ENCODE measurements at places on chromosomes 7 and 10.

GRCh38 chr7:87984088-87984487 lies 50.0 kb downstream of the ADAM22 start:
- no peak for DNase-seq

- no peak for DNase-seq
Observed at GRCh38 chr7:51366172-51366728, 49.6 kb upstream of the COBL start.

GRCh38 chr10:77533887-77534278 lies 103.7 kb downstream of the KCNMA1 start:
- DNase-seq = no peak

GRCh38 chr7:66150471-66150870 lies 35.8 kb downstream of the CRCP start:
- DNase-seq = no peak

GRCh38 chr7:2051707-2052656 lies 180.8 kb downstream of the MAD1L1 start:
- no peak for DNase-seq

DNA sequence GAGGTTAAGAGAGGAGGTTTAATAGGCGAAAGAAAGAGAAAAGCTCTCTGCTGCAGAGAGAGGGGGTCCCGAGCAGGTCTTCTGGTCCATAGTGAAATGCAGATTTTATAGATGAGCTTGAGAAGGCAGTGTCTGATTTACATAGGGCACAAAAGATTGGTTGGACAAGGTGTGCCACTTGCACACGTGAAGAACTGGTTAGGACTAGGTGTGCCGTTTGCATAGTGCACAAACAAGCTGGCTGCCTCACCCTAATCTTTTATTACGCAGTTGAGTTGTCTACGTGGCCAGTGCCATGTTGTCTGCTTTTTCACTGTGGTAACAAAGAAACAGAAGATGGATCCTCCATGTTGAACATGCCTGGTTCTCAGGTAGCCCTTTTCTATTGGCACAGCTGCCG lies 82.6 kb downstream of the AMPH start:
- DNase-seq = no peak

DNA sequence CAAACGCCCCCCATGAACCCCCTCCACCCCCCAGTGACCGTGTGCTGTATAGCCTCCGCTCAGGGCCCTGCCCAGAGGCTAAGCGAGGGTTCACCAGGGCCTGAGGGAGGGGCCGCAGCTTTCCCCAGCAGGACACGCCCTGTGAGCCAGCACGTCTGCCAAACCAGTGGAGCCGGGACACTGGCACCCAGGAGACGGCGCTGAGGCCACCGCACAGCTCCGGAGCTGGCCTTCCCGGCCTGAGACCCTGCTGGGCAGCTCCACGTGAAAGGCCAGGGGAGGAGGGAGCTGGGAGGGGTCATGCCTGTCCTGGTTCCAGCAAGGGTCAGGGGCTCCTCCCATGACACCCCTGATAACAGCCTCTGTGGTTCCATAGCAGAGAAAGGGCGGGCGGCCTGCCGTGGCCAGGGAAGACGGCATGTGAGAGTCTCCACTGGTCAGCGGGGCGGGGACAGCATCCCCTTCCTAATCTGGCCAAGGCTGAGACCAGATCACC lies 278.3 kb downstream of the ELFN1 start:
- DNase-seq = no peak

DNA sequence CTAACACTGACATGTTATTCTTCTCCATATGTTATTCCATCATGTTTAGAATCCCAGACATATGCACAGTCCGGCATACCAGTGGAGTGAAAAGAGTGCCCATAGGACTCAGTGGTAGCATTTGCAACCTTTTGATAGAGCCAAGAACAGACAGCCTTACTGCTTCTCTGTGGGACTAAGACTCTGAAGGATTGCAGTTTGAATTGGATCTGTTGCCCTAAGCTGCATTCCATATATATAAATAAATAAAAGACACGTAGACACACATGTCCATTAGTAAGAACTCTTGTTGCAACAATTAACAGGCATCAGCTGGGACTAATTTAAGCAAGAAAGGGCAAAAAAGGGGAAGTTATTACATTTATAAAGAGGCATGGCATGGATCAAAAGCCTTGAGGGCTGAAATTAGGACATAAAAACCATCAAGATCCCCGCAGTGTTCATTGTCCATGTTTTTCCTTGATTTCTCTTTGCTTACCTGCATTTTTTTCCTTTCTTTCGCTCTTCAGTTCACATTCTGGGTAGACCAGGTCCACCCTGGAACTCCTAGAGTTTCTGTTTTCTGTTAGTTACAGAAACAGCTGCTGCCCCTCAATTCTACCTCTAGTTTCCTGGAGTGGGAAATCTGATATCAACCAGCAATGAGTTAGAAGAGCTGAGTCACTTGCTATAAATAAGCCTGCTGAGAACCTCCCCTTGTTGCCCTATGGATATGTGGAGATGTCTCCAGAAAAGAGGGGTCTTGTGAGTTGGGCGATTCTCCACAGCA lies 132.4 kb downstream of the SORCS1 start:
- peak; percentile 88 for DNase-seq

DNA sequence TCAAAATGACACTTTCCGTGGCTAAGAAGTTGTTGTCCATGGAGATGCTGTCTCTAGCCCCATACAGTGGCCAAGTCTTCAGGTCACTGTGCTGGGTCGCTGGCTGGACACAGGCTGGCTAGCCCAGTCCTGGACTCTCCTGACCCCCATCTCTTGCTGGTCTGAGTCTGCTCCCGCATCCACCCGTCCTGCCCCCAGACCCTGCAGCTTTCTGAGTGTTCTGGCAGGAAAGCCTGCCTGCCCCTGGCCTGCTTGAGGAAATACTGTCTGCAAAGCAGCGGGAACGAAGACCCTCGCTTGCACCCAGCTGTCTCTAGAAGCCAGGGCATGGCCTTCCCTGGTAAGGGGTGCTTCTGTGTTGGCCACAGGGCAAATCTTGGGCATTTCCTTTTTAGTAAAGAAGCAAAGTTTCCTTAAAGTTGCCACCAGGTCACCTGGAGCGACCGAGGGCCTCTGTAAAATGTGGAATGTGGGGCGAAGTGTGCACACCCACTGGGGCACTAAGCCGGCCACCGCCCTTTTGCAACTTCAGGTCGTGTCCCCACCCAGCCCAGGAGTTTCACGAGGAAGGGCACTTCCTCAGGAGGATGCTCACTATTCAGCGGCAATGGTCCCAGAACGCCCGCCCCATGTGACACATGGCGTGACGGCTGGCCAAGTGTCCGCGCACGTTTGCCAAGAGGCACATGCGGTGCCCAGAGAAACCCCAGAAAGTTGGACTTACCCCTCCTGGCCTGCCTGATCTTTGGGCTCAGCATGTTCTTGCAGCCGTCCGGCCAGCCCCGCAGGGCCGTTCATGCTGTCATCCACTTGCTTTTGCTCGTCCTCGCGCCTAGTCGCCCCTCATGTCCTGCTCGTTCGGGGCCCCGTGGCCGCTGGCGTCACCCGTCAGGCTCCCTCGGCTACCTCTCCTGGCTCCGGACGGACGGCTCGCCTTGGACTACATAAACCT lies 558 bp downstream of the ARHGAP22 start:
- DNase-seq = no peak

DNA sequence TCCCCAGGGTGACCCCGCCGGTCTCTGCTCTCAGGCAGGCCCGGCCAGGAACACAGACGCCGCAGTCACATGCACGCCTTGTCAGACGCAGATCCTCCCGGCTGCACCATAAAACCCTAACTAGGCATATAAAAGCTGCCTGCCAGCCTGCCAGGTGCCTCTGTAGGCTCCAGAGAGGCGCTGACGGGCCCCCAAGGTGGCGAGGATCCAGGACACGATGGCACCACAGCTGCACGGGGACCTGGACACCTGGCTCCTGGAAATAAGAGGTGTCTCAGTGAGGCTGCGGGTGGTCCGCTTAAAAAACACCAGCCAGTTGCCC lies 21.9 kb upstream of the GDF10 start:
- DNase-seq = no peak

GRCh38 chr10:112275512-112276245 lies 7.5 kb upstream of the TECTB start:
- DNase-seq = no peak

DNA sequence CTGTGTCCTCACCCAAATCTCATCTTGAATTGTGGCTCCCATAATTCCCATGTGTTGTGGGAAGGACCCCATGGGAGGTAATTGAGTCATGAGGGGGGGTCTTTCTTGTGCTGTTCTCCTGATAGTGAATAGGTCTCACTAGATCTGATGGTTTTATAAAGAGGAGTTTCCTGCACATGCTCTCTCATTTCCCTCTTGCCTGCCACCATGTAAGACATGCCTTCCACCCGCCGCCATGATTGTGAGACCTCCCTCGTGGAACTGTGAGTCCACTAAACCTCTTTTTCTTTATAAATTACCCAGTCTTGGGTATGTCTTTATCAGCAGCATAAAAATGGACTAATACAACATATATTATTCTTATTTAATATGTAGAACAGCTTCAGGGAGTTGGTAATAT lies 29.0 kb upstream of the MTPN start:
- DNase-seq = no peak

GRCh38 chr10:78639629-78640028 lies 429.1 kb upstream of the ZMIZ1 start:
- no peak for DNase-seq

- DNase-seq = no peak
Observed at GRCh38 chr7:137757146-137757925, 89.4 kb downstream of the DGKI start.

- no peak for DNase-seq
Observed at GRCh38 chr7:152476551-152476950, 40.7 kb upstream of the KMT2C start.

DNA sequence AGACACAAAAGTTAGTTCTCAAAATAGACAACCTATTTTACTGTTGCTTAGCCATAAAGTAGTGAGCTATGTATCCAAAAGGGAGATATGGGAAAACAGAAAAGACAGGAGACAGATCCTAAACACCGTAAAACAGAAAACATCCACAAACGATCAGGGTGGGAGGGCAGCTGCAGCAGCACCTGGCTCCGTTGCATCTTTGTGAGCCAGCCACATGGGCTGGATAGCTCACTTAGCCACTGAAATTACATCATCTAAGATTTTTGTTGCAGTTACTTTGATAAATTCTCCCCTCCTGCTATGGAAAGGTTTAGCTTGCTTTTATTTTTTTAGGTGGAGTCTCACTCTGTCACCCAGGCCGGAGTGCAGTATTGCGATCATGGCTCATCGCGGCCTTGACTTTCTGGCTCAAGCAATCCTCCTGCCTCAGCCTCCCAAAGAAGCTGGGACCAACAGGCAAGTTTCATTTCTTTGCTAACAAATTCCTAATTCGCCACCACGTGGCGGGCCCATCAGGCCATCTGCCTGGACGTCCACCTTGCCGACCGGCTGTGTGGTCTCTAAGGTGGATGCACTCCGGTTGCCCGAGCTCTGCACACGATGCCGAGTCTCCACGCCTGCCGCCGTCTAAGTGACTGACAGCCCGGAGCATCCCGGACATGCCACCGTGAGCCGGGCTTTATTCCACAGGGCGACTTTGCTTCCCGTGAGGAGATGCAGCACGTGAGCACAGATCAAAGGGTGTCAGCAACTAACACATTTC lies 159.8 kb downstream of the DIP2C start:
- no peak for DNase-seq

- DNase-seq = no peak
Observed at GRCh38 chr10:78696791-78697395, 371.9 kb upstream of the ZMIZ1 start.

GRCh38 chr7:30842542-30843451 lies 68.9 kb upstream of the AQP1 start:
- no peak for DNase-seq

DNA sequence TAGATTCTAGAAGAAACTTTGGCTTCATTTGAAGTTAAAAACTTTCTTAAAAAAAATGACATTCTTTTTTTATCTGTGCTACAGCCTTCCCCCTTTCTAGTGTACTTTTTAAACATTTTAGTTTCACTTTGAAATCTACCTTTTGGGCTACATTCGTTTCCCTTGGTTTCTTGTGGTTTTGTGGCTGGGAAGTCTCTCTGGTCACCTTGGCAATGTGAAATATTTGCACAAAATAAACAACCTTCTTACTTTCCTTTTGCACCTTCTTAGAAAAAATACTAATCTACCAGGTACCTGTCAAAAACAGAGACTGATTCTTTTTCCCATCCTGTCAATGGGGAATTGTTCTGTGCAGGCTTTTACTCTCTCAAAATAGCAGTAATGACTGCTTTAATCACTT lies 350.2 kb downstream of the GATA3 start:
- no peak for DNase-seq

- no peak for DNase-seq
Observed at GRCh38 chr7:26399736-26400135, 108.1 kb downstream of the SNX10 start.

GRCh38 chr10:90274721-90275468 lies 573.5 kb downstream of the KIF20B start:
- no peak for DNase-seq

DNA sequence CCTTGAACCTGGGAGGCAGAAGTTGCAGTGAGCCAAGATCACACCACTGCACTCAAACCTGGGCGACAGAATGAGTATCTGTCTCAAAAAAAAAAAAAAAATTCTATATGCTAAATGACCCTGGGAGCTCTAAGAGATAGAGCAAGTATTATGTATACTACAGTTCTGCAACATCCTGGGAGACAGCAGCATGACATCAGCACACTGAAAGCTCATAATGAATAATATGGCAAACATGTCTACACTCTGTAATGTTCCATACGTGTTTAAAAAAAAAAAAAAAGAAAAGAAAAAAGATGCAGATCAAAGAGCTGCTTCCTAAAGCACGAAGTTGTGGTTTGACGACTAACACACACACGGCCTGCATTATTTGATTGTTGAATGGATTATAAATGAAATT lies 72.5 kb downstream of the CUL2 start:
- no peak for DNase-seq

- no peak for DNase-seq
Observed at GRCh38 chr7:142851919-142852318, 3.0 kb upstream of the EPHB6 start.

- DNase-seq = peak; percentile 60
Observed at GRCh38 chr7:75639071-75639885, 99.5 kb downstream of the HIP1 start.

DNA sequence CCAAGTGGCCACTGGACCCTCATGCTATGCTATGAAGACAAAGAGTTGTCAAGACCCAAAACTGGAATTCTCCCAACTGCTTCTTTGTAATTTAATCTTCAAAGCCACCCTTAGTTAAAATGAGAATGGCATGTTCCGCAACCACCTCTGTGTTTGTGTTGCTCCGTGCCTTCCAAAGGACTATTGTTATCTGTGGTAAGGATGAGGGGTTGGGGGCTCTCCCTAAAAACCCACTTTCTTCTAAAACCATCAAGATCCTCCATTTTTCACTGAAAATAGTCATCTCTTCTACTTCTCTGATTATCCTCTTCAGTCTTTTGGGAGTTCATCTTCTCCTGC lies 222.1 kb upstream of the AOAH start:
- no peak for DNase-seq

Data from brain (organoid and tissue), 16 donors.